ENCODE measurements at places on chromosomes 2 and 18. TPM values are rescaled to one million over a fixed set of nuclear protein-coding genes. Genes with fewer than 3 reads are reported as not detected.

Gene SGPP2
- total RNA-seq: 0.56 TPM

Gene CYS1
- 1.5 TPM for total RNA-seq

Gene SCN1A
- total RNA-seq: not detected

Gene APLF
- 0.66 TPM for total RNA-seq

Gene SP3
- 36.7 TPM for total RNA-seq

Gene STAMBP
- 52.6 TPM for total RNA-seq

Gene ARHGEF4
- total RNA-seq: 9.3 TPM

Gene XIRP2
- not detected for total RNA-seq

Gene XDH
- 1.4 TPM for total RNA-seq

Gene CHRNG
- total RNA-seq: not detected

Gene UGT1A5
- total RNA-seq: 0.13 TPM

Gene MRPS5
- total RNA-seq: 71.3 TPM

Gene NABP1
- 10.9 TPM for total RNA-seq
